Activated CD8-positive, alpha-beta memory T cell treated with anti-CD3 and anti-CD28 coated beads for 4 hours (primary cell): ENCODE measurements at places on chromosomes 7 and 10.

DNA sequence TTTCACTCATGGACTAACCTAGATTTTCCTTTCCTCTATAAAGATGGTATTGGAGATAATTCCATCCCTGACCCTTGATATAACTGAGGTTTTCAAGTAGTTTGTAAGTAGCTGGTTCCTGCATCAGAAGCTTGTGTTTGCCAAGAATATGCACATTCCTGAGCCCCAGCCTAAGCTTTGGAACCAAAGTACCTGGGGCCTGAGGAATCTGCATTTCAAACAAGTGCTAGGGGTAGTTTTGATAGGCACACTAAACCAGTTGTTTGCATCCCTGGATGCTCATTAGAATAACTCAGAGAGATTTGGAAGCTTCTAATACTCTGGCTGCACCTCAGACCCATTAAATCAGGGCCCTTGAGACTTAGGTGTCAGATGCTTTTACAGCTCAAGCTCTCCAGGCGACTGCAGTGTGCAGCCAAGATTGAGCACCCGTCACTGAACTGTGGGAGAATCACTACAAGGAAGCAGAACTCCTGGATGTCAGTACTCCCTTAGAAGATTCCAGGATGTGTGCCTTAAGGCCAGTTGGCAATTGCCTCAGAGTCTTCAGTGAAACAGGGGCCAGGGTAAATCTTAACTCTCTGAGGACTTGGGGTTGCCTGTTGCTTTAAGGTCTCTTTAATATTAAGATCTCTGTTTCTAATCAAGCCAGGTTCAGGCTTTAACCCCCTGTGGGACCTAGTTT, 565.0 kb downstream of the REEP3 start:
- DNase-seq: no peak

DNA sequence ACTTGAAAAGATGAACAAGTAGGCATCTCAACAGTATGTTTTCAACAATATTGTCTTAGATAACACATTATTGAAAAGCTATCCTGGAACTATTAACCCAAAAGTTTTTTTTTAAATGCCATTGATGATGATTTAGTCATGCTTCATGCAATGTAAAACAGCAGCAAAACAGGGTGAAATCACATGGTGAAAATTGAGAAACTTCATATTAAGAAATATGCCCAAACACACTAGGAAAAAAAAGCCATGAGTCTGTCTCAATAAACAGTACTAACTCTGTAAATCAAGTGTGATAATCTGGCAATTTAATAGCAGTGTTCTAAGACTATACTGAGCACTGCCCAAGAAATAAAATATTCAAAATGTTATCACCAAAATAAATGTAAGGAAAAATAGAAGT, 613.1 kb downstream of the KCNMA1 start:
- DNase-seq: no peak

- no peak for DNase-seq
Measured at GRCh38 chr10:67697724-67698131, 1.7 kb upstream of the CTNNA3 start.

GRCh38 chr10:36048236-36048635, 406.1 kb upstream of the FZD8 start:
- no peak for DNase-seq

DNA sequence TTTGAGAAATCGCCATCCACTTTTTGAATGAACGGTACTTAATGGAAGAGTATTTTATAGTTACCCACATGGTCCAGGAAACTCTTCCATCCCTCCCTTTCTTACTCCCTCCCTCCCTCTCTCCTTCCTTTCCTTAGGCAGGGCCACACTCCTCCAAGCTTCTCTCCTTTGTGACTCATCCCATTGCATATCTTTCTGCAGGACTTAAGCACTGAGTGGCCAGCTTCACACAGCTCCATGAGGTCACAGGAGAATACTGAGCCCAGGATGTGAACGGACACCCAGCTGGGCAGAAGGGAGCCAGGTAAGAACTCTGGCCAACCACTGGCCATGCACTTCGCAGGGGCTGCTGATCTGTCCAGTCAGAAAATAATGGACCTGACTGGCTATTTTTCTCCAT, 189.7 kb upstream of the ADCY1 start:
- DNase-seq: no peak

DNA sequence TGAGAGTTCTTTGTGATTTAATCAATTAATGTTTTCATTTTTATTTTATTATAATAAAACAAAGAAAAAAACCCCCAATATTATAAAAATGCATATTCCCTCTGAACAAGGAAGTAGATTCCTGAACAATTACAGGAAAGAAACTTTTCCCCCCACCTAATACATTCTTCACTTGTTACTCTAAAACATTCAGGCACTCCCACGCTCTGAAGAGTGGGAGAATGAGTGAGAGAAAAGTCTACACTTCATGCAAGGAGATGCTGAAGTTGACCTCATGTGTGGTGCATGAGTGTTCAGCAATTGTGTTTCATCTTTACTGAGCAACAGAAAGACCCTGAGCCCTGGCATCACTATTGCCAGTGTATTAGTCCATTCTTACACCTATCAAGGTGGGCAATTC, 244.2 kb upstream of the IGFBP3 start:
- DNase-seq: no peak

DNA sequence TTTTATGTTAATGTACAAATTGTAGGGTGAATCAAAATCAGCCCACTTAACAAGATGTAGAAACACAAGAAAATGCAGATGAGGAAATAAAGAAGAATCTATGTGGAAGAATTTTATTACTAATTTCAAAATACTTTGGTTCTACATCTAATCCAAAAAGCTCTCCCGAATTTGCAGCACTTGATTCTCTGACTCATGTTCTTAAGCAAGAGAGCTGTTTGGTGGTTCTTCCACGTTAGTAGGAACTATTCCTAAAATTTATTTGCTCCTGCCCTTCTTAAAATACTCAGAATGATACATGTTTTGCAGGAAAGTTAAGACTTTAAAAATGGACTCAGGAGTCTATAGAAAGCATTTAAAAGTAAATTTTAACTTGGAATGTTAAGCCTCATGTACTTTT, 91.8 kb downstream of the ZMYND11 start:
- no peak for DNase-seq

- no peak for DNase-seq
Measured at GRCh38 chr7:138907850-138908249, 73.3 kb downstream of the KIAA1549 start.

DNA sequence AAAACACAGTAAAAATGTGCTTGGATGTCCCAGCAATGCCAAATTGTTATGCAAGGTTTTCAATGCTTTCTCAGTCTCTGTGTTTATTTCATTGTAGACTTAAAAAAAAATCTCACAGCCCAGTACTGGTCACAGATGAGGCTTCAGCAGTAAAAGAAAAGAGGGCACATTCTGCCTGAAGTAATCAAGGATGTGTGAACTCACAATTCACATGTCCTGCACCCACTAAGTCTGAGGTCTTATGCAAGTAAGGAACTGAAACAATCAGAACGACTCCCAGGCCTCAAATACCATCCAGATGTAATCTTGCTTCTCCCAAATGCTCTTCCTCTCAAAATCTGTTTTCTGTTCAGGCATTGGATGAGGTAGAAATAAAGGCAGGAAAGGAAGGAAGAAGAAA, 33.7 kb downstream of the ADRB1 start:
- DNase-seq: no peak

GRCh38 chr10:131452926-131453720, 141.6 kb upstream of the TCERG1L start:
- DNase-seq: no peak

DNA sequence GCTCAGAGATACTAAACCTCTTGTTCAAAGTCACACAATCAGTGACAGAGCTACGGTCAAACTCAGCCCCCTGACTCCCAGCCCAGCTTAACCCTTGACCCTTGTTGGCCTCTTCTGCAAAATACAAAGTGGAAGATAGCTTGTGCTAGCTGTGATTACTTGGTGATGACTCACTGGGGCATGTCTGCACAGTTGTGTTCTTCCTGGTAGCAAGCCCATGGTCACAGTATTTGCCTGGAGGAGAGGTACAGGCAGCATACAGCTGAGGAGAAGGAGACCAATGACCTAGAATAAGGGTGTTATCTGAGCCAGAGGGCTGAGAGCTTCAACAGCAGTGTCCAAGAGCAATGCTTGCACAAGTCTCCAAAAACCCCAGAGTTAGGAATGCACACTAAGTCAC, 5.7 kb upstream of the HSPA12A start:
- no peak for DNase-seq

- DNase-seq: no peak
Measured at GRCh38 chr10:77111611-77112550, 525.7 kb downstream of the KCNMA1 start.

GRCh38 chr10:78250313-78251015, 216.8 kb downstream of the RPS24 start:
- DNase-seq: no peak

- peak; percentile 35 for DNase-seq
Measured at GRCh38 chr10:13659887-13660550, 73.3 kb downstream of the PRPF18 start.

DNA sequence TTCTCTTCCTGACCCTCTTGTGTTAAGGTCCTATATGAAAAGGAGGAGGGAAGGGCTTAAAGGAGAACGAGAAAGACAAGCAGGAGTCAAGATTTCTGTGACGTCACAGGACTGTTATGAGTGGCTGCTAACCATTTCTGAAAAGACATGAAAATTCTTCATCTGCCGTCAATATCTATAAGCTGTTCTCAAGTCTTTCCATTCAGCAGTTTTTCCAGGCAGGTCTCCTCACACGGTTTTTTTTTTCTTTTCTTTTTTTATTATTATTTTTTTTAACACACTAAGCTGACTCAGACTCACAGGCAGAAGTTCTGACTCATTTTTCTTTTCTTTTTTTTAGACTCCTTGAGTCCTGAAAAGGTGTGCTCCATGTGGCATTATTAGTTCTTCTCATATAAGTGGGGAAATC, 72.0 kb downstream of the DGKI start:
- DNase-seq: no peak

DNA sequence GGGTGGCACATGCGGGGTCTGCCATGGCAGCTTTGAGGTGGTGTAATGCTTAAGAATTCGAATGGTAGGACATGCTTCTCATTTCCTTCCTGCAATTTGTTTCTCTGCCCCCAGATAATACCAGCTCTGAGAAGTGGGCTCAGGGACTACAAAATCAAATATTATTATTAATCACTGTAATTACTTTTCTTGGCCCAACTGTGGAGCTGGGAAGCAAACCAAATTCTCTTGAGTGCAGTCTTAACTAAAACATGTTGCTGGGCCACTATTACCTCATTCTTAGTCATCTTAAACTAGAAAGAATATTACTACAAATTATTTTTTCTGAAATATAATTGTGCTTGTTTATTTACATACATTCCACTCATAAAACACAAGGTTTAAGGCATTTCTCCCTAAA, 566.7 kb upstream of the NRP1 start:
- no peak for DNase-seq

GRCh38 chr7:120077777-120078176, 195.2 kb upstream of the KCND2 start:
- no peak for DNase-seq

- no peak for DNase-seq
Measured at GRCh38 chr7:37786741-37787569, 61.4 kb upstream of the NME8 start.

GRCh38 chr10:77592946-77593636, 44.5 kb downstream of the KCNMA1 start:
- DNase-seq: no peak

DNA sequence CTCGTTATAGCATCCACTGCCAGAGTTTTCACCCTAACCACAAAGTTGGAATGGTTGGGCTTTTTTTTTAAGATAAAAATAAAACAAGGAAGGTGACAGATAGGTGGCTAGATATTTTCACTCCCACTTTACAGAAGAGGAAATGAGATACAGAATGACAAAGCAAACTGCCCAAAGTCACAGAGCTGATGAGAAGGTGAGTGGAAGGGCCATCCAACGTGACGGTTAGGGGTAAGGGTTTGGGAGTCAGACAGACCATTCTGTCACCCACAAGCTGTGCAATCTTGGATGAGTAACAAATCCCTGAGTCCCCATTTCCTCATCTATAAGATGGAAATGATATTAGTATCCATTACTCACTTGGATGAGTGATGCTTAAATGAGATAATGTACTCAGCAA, 106.9 kb upstream of the PDLIM1 start:
- DNase-seq: no peak

GRCh38 chr10:89304446-89304845, 2.6 kb downstream of the IFIT2 start:
- DNase-seq: no peak

DNA sequence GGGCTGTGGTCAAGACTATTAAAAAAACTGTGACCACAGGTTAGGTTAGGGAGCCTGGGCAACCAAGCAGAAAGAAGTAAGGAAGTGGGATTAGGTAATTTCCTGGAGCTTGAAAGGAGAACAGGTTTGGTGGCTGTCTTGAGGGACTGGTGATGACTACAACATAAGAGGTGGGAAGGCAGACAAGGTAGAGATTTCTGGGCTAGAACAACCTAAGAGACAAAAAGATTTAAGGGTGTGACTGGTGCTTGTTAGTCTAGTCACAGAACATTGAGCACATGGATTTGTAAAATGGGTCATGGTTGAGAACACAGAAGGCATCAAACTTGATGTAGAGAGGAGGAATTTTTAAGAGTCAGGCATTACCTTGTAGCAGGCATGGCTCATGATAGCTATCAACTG, 123.7 kb upstream of the ASAH2 start:
- no peak for DNase-seq

DNA sequence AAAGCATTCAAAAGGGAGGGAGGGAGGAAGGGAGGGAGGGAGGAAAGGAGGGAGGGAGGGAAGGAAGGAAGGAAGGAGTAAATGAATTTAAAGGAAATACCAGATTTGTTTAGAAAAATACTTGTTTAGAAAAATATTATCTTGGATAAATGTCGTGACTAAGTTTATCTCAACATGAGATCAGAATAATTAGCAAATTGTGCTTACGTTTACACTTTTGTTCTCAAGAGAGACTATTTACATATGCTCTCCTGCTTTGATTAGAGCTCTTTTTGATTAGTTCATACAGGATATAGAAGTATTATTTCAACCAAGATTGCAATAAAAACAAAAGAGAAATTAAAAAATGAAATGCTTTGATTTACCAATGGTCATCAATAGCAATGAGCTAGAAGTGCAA, 186.2 kb downstream of the HIBADH start:
- no peak for DNase-seq

DNA sequence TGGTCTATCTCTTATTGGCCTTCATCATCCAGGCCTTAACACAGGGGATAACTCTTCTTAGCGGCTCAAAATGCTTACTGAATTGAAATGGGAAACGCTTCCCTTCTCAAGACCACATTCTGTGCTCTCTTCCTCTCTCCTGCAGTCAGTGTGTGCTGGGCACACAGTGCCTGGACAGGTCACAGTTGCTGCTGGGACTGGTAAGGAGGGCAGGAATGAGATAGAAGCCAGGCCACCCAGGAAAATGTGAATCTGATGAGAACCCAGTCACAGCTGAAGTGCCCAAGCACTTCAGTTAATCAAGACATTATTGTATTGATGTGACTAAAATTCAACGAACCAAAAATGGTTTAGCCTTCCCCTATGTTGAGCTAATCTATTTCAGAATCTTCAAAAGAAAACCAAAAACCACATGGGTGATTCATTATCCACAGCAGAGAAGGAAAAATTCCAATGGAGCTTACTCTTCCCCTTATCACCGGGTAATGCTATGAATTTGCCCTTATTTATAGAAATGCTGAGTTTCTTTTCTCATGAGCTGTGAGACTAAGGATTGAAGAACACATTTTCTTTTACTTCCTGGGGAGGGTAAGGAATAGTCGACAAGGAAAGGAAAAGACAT, 41.2 kb upstream of the PLPP4 start:
- DNase-seq: no peak

GRCh38 chr7:37826825-37827224, 21.6 kb upstream of the NME8 start:
- DNase-seq: no peak
